ENCODE measurements at places on chromosomes 4 and X. TPM values are rescaled to one million over a fixed set of nuclear protein-coding genes. Genes with fewer than 3 reads are reported as not detected.

Gene ERVMER34-1
- total RNA-seq, result 0.61 TPM

Gene SMIM43
- total RNA-seq, result not detected

Gene SSX1
- total RNA-seq, result not detected

Gene DGKK
- not detected for total RNA-seq

Gene UGT8
- total RNA-seq, result 6.9 TPM
